GM23248 (cell line): ENCODE measurements at places on chromosomes 12 and 14. TPM values are rescaled to one million over a fixed set of nuclear protein-coding genes. Genes with fewer than 3 reads are reported as not detected.

PTCSC3 gene
- total RNA-seq: not detected in 2 replicates

SETD3 gene
- total RNA-seq: 54.6 and 65.6 TPM in 2 replicates

DNA sequence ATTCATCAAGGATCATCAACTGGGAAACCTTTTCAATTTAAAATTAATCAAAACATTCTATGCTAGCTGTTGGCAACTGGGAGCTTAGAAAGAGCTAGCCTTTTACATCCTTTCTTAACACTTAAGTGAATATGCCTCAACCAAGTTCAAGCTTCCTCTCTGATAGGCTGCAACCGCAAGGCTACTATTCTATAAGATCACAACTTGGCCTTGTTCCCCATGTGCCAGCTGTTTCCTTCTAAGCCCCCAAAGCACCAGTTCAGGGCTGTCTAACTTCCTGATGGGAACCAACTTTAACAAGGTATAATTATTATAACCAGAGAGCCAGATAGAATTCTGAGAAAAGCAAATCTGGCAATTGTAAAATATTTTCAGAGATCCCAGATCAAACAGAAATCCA, 37.0 kb downstream of the KCNC2 start:
- no peak for DNase-seq

DNA sequence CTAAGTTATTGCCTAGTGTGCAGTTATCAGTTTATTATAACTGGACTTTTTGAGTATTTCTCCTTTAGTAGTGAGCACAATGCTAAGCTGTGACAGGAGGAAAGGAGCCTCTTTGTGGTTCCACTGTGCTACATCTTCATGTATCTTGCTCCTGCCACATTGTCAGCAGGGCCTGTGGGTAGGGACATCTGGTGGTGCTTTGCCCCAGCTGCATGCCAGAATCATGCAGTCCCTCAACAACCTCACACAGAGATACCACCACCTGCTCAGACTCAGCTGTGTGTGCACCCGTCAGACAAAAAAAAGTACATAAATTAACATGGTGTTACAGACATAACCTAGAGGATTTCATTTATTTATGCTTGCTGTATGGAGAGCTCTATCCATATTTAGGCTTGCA, 51.1 kb downstream of the MIS18BP1 start:
- DNase-seq: peak; percentile 29

DNA sequence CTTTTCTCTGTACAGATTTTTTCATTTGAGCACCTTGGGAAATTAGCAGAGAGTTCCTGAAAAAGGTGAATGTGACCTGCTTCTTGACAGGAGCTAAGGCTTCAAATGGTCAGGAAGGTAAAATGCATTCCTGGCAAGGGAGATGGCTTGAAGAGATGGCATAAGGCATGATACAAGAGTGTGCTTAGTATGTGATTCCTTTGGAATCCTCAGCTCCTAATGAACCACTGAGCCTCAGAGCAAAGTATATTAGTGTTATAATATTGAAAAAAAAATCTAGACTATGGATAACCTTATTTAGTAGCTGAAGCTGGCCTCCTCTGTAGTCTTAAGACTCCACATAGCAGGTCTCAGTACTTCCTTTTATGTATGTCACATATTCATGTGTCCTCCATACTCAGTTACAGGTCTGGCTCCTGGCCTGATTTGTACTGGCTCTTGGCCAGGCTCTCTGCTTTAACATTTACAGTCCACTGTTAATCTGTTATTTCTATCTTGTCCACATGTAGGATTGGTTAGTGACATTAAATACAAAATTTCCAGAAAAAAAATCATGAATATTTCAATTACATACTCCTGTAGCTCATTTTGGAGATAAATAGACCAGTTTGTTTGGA, 17.9 kb downstream of the TOGARAM1 start:
- no peak for DNase-seq

DNA sequence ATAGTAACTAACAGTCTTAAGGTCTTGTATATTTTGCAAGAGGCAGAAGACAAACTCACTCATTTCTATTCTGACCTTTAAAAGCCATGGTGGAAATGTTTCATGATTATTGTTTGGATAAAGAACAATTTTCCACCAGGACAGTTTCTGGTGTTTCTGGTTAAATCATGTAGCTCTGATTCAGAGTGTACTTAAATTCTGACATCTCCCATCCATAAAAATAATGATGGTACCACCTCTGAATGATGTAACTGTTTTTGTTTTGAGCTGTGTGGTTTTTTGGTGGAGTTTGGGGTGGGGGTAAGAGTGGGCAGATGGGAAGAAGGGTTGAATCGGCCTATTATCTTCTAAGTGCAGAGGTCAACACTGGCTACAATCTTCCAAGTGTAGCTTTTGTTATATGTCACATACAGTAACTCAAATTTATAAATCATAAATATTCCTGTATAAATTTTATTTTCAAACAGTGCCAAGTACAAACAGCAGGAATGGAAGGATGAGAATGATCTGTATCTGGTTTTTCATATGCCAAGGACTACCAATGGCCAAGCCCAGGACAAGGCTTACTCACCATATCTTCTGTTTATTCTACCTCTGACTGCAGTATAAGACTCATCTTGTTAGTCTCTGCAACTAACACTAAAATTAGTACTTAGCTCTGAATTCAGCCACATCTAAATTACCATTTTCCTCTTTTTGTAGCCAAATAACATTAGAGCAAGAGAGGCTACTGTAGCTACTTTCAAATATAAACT, 108.7 kb downstream of the BCAT1 start:
- DNase-seq: peak; percentile 72

DNA sequence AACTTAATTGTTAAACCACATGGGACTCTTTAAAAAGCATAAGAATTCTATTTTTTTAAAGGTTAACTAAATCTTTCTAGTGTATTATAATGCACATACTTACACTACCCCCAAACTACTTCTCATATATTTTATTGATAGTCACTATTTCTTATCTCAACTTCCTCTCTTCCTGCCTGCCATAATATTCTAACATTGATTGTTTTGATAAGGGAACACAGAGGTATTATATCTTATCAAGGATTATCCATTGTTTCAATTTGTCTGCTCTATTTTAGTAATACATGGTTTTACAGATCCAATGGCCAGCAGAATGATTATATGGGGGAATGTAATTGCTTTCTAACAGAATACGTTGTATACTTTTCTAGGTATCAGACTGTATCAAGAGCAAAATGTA, 98.9 kb downstream of the EPS8 start:
- no peak for DNase-seq

- no peak for DNase-seq
Measured at GRCh38 chr14:85178864-85179263, 351.1 kb upstream of the FLRT2 start.

DNA sequence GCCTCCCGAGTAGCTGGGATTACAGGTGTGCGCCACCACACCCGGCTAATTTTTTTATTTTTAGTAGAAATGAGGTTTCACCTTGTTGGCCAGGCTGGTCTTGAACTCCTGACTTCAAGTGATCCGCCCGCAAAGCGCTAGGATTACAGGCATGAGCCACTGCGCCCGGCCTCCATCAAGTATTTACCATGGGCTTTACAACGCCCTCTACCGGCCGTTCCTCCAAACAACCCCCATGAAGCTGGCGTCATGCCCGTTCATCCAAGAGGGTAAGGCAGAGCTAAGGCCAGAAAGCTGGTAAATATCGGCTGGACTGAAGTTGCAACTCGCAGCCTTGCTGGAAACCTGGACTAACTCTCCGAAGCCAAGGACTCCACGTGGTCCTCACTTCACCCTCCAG, 41.6 kb downstream of the RNF34 start:
- no peak for DNase-seq

- no peak for DNase-seq
Measured at GRCh38 chr12:124648710-124649384, 81.4 kb upstream of the NCOR2 start.
